Stimulated activated CD8-positive, alpha-beta memory T cell treated with anti-CD3 and anti-CD28 coated beads, Interleukin-15, amount 100 ng/mL, for 48 hours (primary cell): ENCODE measurements at places on chromosomes 2 and 18.

GRCh38 chr2:64565949-64566710, 42.0 kb downstream of the AFTPH start:
- no peak for DNase-seq

- DNase-seq = no peak
Observed at GRCh38 chr2:220334210-220334609, 706.8 kb downstream of the SLC4A3 start.

DNA sequence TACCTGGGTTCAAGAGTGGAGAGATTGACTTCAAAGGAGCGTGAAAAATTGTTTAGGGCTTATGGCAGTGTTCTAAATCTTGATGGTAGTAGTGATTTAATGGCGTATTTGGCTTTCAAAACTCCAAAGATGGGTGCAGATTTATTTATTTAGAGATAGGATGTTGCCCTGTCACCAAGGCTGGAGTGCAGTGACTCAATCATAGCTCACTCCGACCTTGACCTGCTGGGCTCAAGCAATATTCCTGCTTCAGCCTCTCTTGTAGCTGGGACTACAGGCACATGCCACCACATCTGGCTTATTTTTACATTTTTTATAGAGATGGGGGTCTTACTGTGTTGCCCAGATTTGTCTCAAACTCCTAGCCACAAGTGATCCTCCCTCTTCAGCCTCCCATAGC, 52.5 kb downstream of the FAM117B start:
- DNase-seq = no peak

GRCh38 chr2:9205963-9206948, at the start of gene ASAP2:
ASAP2 (plus strand) TSS chr2:9206812; CDS start chr2:9207105, 293 bp downstream.
- DNase-seq = peak; percentile 10

- no peak for DNase-seq
Observed at GRCh38 chr18:26206488-26206887, 19.8 kb upstream of the TAF4B start.

- no peak for DNase-seq
Observed at GRCh38 chr18:68083776-68084175, 567.3 kb upstream of the DSEL start.

DNA sequence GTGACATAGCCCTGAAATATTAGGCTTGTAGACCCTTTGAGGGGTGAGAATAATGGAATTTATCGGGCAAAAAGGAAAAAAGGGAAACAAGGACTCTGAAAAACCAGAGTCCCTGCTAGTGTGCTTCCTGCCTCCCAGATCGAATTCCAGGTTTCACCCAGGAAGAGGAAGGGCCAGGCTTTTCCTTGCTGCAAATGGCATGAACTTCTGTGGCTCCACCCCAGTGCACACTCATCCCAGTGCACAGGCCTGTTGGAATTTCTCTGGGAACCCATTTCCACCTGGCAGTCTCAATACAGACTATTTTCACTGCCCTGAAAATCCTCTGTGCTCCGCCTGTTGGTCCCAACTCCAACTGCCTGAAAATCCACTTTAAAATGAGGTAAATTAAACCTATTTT, 29.9 kb downstream of the C18orf54 start:
- DNase-seq = no peak
